ENCODE measurements at places on chromosomes 3 and 15.

GRCh38 chr3:179321668-179322285, 1.1 kb upstream of the ZNF639 start:
- no peak for DNase-seq

GRCh38 chr3:29637068-29637467, 356.2 kb downstream of the RBMS3 start:
- DNase-seq: no peak

- no peak for DNase-seq
Observed at GRCh38 chr15:97463696-97464095, 496.8 kb upstream of the ARRDC4 start.

DNA sequence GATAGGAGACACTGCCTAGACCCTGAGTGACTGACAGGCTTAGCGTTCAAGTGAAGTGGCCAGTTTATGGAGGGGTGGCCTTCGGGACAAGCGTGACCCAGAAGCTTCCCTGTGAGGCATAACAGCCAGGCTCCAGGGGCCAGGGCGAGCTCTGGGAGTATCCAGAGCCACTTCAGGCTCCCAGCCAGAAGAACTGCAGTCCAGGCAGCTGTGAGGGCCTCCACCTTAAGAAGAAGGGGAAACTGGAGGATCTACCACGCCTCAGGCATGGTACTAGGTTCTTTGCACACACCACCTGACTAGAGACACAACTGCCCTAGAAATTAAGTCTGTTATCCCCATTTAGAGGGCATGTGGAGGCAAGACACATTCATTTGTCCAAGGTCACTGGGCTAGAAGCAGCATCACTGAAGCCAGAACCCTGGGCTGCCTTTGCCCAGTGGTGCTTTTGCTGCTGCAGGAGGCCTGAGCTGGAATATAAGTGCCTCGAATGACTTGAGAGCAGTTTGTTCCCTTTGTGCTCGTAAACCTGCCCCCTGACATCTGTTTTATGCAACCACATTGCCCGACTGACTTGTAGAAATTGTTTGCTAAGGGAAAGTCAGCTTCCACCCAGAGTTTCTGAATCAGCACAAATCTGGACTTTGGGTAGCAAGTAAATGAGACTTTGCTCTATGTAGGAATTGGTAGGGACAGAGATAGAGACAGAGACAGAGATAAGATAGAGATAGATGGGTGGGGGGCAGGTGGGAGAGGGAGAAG, 23.3 kb downstream of the RASGRF1 start:
- DNase-seq: no peak

- no peak for DNase-seq
Observed at GRCh38 chr3:23271876-23272741, 69.0 kb downstream of the UBE2E2 start.

DNA sequence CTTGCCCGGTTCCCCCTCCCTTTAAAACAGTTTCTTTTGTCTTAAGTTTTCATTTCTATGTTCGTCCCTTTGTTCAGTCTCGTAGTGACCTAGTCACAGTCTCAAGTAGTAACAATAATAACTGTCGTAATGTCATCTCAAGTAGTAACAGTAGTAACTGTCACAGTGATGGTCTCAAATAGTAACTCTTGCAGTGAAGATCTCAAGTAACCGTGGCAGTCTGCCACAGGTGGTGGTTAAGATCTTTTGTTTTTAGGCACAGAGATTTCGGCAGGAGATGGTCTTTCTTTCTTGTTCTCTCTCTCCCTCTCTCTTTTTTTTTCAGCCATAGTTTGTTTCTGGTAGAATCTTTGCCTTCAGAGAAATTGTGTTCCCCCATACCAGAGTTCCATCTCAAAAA, 656.0 kb upstream of the SGO1 start:
- DNase-seq: no peak

- DNase-seq: peak; percentile 96
Observed at GRCh38 chr3:8560366-8561007, 58.9 kb downstream of the LMCD1 start.

DNA sequence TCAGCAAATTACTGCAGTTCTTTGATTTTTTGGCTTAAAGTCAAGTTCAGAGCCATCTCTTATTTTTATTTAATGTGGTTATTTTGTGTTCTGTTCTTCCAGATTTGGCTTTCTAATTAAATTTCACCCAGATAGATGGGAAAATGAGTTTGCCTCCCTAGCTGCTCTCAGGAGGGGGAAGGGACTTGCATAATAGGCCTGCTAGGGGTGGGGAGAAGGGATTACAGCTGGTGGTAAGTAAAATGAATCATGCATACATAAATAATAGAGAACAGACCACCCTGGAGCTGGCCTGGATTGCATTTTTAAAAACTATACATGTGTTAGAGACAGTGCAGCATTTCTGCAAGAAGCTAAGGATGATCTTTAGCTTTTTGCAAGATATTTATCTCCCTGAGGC, 3.9 kb upstream of the PXYLP1 start:
- peak; percentile 71 for DNase-seq

- DNase-seq: no peak
Observed at GRCh38 chr3:31218082-31218481, 314.6 kb upstream of the STT3B start.

DNA sequence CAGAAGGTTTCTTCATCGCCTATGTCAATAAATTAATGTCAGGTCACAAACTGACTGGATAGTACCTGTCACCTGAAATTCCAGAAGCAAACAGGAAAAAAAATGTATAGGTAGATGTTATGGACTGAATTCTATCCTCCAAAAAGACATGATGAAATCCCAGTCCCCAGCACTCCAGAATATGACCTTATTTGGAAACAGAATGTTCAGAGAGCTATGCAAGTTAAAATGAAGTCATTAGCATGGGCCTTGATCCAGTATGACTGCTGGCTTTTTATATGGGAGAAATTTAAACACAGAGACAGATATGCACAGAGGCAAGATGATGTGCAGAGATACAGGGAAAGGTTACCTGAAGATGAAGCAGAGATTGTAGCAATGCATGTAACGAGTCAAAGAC, 953.4 kb downstream of the ZPLD1 start:
- DNase-seq: peak; percentile 21

DNA sequence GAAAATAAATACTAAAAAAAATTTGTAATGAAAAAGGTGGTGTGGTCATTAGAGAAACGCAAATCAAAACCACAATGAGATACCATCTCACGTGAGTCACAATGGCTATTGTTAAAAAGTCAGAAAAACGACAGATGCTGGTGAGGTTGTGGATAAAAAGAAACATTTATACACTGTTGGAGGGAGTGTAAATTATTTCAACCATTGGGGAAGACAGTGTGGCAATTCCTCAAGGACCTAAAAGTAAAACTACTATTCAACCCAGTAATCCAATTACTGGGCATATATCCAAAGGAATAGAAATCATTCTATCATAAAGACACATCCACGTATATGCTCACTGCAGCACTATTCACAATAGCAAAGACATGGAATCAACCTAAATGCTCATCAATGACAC, 120.3 kb downstream of the MYO9A start:
- no peak for DNase-seq

- DNase-seq: no peak
Observed at GRCh38 chr3:21839176-21839575, 88.2 kb upstream of the ZNF385D start.

DNA sequence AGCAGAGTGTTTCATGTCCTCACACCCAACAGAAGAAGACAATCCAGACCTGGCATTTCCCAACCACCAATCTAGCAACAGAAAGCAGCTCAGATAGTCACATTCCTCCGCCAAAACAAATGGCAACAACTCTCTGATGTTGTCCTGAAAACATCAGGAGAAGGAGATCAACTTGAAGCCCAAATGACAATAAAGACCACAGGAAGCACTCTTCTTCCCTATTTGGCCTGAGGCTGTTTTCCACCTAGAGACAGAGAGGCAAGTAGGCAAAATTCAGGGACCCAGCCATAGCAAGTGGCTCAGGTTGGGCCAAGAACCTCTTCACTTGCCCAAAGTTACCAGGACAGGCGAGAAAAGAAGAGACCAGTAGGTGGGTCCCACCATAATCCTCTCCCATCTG, 35.0 kb downstream of the ZNF148 start:
- DNase-seq: no peak

DNA sequence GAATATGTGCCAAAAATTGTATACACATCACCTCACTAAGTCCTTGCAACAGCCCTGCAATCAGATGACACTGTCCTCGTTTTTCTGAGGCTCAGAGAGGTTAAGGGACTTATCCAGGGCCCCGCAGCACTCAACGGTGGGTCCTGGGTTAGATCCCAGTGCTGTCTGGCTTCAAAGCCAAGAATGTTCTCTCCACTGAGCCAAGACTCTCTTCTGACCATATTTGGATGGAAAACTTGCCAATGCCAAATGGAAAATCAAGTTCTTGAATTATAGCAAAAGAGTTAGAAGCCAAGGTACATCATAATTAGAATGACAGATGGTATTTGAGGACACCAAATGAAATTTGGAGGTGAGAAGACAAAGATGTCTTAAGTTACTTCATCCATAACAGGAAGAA, 75.9 kb downstream of the NCEH1 start:
- no peak for DNase-seq

DNA sequence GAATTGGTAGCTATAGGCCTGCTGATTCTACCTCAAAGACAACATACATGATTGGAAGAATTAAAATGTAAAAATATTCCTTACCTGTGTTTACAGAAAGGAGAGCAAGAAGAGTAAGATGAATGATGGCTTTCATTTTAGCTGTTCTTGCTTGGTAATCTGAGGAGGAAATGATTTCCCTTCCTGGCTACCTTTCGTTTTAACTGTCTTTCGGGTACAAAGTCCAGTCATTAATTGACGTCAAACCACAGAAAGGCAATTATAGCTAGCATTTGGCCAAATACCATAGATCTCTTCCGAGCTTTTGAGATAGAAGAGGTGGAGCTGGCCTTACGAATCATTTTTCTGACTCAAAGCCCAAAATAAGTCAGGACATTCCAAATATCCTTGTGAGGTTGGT, at the start of gene MUC13:
TSS of gene MUC13 (minus strand) at position 175 of the 400 bp plus-strand sequence. CDS start at position 136, 39 bp downstream.
- no peak for DNase-seq

- DNase-seq: no peak
Observed at GRCh38 chr3:10550705-10551104, 45.3 kb upstream of the ATP2B2 start.

DNA sequence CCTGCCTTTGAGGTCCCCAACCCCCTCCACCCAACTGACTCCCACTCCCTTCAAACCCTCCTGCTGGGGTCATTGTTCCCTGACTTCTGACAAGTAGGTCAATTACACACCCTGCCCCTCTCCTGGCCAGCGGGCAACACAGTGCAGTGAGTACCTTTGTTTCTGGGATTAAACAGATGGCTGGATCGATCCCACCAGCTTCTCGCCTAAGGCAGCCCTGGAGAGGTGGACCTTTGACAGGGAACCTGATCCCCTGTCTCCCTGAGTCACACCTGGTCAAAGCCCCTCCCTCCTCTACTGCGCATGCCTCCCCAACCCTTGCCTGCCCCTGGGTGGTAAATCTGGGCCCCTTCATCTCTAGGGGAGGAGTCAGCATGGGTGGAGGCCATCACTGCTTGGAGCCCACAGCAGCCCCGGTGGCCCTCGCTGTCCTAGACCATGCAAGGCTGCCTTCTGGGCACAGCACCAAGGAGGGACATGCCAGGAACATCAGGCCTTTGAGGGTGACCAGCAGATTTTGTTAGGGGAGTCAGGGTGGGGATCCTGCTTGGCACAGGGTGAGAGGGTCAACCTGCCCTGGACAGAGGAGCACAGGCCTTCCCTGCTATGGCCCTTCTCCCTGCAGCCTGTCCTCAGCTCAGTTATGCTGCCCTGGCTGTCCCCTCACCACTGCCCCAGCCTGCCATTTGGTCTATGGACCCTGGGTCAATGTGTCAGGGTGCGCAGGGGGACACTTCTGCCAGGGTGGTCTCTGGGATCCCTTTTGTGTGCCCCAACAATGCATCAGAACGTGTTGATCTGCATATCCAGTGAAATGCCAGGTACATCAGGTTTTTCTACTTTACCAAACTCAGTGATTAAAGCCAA, 9.8 kb upstream of the PRR23E start:
- no peak for DNase-seq

GRCh38 chr15:51765751-51766150, 14.4 kb downstream of the TMOD2 start:
- no peak for DNase-seq

DNA sequence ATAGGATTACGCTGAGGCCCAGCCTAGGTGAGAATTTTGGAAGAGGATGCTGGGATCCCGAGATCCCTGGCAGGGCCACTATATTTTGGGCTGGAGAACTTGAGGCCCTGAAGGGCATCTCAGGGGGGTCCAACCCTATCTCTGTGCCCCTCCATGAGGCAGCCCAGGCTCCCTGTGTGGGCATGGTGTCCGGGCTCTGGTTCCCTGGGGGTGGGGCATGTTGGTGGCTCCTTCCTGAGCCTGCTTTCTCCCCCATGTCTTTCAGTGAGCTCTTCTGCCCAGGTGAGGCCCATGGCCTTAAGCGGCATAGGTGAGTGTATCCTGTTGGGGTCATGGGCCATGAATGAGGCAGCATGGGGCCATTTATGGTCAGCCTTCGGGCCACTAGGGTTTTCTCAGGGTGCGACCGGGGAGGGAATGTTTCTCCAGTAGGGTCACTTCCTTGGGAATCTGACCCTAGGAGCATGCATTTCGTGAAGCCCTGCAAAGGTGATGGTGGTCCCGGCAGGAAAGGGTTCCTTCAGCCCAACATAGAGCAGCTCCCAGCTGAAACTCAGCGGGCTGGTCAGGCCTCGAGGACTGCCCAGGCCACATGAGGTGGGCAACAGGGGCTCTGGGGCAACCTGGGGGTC, 191.3 kb downstream of the UBE3A start:
- no peak for DNase-seq

GRCh38 chr15:50066666-50067065, 52.4 kb downstream of the ATP8B4 start:
- DNase-seq: no peak

GRCh38 chr15:93087825-93088199, 1.2 kb downstream of the RGMA start:
- DNase-seq: no peak

DNA sequence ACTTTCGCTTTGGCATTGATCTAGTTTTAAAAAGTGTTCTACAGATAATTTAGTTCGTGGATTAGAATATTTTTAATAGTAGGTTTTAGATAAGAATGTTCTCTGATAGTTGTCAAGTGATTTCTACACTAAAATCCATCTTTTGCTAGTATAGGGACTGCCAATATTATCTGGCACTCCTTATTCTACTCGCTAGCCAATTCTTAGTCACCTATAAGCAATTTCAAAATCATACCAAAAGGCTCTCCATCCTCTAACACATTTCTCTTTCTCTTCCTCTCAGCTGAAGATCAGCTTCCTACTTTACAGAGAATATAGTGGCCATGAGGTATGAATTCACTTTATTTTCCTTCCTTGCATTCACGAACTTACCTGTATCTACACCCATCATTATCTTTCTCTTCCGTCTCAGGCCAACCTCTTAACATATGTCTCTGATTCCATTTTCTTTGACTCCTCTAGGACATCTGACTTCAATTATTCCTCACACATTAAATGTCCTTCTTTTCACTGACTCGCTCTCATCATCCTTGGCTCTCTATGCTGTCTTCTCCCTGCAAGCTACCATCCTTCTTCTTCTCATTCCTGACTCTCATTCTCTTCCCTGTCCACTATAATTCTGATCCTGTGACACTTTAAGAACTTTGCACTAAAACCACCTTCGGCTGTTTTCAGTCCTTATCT, 35.5 kb downstream of the C3orf80 start:
- DNase-seq: no peak

GRCh38 chr3:176978441-176978840, 218.8 kb downstream of the TBL1XR1 start:
- DNase-seq: no peak

GRCh38 chr3:51799879-51800749, 21.1 kb upstream of the IQCF6 start:
- DNase-seq: peak; percentile 49
